ENCODE measurements at places on chromosomes 2 and 18.

DNA sequence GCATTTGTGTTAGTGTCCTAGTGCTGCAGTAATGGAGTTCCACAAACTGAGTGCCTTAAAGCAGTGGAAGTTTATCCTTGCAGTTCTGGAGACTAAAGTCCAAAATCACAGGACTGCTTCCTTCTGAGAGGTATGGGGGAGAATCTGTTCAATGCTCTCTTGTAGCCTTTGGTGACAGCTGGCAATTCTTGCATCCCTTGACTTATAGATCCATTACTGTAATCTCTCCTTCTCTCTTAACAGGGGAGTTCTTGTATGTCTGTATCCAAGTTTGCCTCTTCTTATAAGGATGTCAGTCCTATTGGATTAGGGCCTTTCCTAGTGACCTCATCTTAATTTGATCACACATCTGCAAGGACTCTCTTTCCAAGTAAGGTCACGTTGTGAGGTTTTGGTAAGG, 69.9 kb downstream of the XRCC5 start:
- DNase-seq, result no peak

DNA sequence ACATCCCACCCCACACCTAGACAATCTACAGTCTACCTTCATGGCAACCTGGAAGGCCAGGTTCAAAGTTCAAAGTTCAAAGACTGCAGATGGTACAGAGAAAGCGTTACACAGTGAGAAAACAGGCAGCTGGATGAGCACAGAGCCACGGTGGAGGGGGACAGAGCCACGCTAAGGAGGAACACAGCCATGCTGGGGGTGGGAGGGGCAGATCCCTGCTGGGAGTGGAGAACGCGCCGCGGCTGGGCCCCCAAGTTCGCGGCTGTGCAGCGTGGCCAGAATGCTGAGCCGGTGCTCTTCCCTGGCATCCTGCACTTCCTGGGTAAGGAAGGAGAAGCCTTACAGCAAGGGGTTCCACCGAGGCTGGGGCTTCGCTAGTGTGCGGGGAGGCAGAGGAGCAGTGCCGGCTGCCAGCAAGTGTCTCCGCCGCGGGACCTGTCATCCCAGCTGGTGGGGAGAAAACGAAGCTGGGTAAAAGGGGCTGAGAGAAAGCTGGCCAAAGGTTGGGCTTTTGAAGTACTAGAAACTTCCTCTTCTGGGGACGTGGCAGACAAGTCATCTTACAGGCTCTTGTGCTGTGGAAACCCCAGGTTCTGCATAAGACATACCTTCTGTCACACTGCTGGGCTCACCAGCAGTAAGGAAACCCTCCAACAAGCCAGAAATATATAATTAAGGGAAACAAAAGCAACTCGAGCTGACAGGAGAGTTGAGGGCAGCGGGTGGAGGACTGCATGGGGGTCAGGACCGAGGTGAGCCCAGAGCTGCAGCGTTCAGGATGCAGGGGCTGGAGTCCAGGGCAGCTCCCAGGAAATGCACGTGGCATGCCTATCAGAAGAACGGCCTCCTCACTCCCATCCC, 115.5 kb downstream of the HDAC4 start:
- DNase-seq, result no peak

DNA sequence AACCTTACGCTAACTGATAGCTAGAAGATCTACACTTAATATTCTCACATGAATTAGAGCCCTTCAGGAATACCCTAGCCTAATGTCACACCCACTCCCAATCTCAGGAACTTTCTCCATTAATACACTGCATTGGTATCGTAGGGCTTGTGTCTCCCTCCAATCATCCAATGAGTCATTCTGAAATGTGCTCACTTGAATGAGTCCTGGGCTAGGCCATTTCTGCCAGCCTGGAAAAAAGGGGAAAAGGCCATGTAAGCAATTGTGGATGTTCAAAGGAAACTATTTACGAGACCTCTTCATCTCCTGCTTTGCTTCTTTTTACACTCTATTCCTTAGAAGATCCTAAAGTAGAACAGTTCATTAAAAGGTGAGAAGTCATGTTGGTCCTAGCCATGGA, 18.8 kb downstream of the ZEB2 start:
- DNase-seq, result no peak

- no peak for DNase-seq
Observed at GRCh38 chr2:165794536-165794928, 485 bp upstream of the GALNT3 start.

- DNase-seq, result no peak
Observed at GRCh38 chr2:141582213-141582612, 548.6 kb downstream of the LRP1B start.

- DNase-seq, result no peak
Observed at GRCh38 chr2:234676783-234677450, 180.0 kb upstream of the ARL4C start.

Data from activated T-helper 1 cell treated with anti-CD3 and anti-CD28 coated beads, Interleukin-2, amount 50 U/mL, for 16 hours (primary cell).